ENCODE measurements at places on chromosomes 5 and 9.

DNA sequence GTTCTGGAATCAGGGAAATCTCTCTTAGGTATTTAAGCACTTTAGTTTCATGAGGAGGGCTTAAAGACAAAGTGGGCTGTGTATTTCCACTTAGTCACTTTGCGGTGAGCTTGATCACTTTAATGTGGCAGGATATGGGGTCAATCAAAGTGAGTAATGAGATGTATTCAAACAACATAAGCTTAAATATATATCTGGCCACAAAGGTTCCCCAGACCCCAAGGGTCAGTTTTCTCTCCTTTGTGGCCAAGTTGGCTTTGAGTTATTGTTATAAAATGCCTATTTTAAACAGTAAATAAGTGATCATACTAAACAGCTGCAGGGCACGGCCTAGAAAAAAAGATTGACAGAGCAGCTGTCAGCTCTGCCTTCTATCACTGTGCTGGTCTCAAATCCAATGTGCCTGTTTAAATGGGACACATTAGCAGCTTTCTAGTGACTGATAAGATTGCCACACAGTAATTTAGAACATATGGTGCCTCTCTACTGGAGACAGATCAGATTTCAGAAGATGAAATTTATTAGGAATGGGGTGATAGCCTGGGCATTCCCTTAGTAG, 363.9 kb downstream of the AGTPBP1 start:
- no peak for DNase-seq

- DNase-seq, result no peak
Measured at GRCh38 chr5:177472460-177473442, 683 bp downstream of the DBN1 start.

GRCh38 chr5:104977529-104977928, 1414.9 kb upstream of the NUDT12 start:
- no peak for DNase-seq

DNA sequence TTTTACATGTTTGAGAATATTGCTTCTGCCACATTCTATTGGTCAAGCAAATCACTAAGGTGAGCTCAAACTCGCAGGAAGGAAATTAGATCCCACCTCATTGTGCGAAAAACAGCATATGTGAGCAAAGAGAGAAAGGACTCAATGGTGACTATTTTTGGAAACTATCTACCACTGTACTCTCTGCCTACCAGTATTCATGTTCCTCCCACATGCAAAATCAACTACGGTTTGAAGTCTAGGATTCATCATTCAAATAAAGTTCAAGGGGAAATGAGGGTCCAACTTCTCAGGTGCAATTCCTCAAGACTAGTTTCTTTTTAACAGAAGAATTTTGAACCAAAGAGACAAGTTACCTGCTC, 60.6 kb downstream of the FAM174A start:
- DNase-seq, result no peak

GRCh38 chr9:88049677-88050307, 75.5 kb upstream of the CDK20 start:
- DNase-seq, result no peak

- no peak for DNase-seq
Measured at GRCh38 chr9:16155878-16156277, 603.0 kb downstream of the CCDC171 start.

GRCh38 chr5:150642567-150642927, 2.1 kb downstream of the SYNPO start:
- no peak for DNase-seq

Data from stimulated activated CD4-positive, alpha-beta T cell treated with anti-CD3 and anti-CD28 coated beads, Interleukin-12 subunit alpha, Interleukin-12 subunit beta, amount 100 ng/mL, for 48 hours (primary cell).